CD4-positive, alpha-beta T cell treated with Interleukin-17A for 4 hours (primary cell): ENCODE measurements at places on chromosomes 11 and 22.

DNA sequence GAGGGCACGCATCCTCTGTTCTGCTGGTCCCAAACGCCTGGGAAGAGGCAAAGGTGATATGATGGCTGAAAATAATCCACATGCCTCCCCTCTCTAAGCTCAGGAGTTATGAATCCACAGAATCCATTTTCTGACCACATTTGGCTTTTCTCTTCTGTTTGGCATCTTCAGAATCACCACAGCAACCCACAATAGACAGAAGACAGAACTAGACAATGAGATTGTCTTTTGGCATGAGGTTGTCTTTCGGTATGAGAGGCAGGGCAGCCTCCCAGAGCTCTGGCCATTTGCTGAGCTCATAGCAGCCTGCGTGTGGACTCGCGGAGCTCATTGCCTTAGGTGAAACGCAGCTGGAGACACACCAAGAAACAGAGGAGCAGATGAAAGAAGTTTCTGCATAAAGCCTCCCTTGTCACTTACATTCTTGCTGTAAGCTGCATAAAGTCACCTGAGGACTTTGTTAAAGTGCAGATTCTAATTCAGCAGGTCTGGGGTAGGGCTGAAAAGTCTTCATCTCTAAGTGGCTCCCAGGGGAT, 868.0 kb downstream of the NTM start:
- DNase-seq = no peak

DNA sequence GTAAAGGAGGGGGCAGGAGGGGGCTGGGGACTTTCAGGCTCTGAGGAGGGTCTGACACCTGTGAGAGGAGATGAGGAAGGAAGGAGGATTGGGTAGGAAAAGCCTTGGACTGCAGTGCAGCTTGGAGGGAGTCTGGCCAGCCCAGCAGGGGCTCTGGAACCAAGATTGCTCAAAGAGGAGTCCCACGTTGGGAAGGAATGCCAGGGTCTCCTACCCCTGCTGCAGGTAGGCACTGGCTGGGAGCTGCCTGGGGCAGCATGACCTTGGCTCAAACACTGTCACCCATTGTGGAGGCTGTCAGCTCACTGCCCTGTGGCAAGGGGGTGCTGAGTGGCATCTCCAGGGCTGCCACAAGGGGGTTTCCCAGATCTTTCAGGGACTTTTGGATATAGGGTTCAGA, 94.5 kb downstream of the RPS6KA4 start:
- no peak for DNase-seq

- no peak for DNase-seq
Observed at GRCh38 chr11:45060707-45061106, 85.7 kb upstream of the PRDM11 start.

DNA sequence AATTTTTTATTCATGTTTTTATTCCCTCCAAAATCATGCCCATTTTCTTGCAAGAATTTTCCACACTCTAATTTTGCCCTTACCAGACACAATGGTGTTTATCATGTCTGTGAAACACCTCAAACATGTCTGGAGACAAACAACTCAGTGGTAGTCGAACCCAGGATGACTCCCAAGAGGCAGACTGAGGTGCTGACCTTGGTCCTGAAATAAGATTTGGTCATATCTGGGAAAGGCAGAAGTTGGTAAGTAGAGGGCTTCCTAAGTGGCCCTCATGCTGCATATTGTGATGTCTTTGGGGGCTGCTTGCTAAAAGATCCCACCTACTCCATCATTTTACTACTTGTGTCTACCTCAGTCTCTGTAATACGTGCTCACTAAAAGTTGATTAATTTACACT, 369.4 kb upstream of the ISX start:
- no peak for DNase-seq

DNA sequence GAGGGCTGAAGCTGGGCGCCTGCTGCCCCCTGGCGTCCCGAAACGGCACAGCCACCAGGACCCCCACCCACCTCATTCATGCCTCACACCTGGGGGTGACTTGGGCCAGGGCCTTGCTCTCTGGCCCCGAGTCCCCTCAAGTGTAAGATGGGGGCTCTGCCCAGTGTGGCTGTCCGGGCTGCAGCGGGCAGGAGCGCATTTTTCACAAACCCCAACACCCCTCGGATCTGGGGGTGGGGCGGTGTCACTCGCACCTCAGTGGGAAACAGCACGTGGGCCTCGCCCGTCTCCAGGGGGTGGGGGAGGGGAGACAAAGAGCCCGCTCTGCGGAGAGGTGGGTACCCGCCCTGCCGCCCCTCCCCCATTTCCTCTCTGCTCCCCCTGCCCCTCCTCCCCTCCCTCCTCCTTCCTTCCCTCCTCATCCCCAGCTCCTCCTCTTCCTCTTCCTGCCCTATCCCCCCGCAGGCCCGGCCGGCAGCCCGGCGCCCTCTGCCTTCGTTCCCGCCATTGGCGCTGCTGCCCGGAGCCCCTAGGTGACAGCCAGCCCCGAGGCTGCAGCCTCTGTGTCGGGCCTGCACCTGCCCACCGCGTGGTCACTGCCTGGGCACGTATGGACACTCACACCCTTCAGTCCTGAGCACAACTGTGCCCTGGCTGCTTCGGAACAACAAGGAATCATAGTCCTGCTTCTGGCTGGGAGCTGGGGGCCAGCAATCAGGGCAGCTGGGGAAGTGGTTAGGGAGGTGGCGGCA, 6.8 kb upstream of the CDKN1C start:
- DNase-seq = peak; percentile 88

DNA sequence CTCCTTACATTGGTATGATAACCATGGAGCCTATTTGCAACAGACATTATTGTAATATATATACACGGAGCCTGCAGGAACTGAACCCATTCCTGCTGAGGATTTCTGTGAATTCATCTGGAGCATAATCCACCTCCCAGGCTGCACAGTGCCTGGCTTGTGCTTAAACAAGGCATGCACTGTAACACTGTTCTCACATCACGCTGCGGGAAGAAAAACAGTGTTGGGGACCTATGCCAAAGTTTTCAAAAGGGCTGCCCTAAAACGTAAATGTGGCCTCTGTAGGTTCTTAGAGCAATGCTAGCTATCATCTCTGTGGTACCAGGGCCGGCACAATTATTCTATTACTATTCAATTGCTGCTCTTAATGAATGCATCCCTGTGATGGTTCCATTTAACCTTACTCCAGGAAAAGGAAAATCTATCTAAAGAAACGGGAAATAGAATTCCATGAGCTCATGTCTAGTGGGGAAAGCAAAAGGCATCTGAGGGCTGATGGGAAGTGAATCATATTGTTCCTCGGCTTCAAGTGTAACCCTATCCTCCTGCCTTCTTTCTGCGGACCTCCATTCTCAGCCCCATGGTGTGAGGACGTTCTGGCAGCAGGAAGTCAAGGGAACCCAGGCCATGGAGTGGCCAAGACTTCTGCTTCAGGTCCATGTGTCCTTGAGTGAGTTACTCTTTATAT, 525.5 kb downstream of the SOX6 start:
- no peak for DNase-seq

GRCh38 chr11:126790550-126791081, 210.0 kb downstream of the KIRREL3 start:
- no peak for DNase-seq

DNA sequence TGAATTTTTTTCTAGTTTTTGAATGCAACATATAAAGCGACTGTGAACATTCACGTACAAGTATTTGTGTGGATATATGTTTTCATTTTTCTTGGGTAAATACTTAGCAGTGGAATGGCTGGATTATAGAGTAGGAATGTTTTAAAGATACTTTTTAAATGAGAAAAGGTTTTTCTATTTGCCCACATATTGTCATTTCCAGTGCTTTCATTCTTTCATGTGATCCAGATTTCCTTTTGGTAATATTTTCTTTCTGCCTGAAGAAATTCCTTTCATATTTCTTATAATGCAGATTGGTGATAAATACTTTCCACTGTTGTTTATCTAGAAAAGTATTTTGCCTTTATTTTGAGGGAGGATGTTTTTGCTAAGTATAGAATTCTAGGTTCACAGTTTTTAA, 7.9 kb downstream of the DDB2 start:
- DNase-seq = no peak

DNA sequence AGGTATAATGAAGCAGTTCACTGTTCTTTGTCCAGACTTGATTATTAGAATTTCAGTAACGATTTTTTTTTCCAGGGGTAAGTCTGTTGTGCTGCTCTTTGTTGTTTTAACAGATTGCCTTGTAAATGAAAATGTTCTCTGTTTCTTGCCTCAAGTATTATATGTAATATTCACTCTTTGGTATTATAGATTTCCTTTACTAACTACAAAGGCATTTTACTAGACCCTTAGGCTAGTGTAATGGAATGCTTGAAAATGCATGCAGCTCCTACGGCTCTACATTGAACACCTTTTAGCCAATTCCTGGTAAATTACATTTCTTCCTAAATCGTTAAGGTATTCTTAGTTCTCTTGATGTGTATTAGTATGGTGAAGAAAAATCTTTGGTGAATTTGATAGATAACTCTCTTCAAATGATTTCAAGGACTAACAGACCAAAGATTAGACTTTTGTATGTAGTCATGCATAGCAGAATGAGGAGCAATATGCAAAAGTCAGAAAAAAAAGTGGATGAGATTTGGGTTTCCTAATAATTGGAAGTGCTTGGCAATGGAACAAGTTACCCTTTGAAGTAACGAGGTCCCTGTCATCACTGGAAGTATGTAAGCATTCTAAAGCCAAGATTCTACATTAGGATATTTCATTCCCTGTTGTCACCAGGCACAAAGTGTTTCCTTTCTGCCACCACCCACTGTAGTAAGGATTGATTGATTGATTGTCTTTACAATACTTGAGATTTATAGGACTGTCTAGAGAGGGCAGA, 113.1 kb downstream of the DBX1 start:
- DNase-seq = no peak
